ENCODE measurements at places on chromosomes 3 and 15.

- DNase-seq = no peak
These were observed 155.9 kb upstream of the CNTN4 start for GRCh38 chr3:1942781-1943180.

- no peak for DNase-seq
These were observed 71.6 kb downstream of the MEIS2 start for GRCh38 chr15:37028625-37029296.

DNA sequence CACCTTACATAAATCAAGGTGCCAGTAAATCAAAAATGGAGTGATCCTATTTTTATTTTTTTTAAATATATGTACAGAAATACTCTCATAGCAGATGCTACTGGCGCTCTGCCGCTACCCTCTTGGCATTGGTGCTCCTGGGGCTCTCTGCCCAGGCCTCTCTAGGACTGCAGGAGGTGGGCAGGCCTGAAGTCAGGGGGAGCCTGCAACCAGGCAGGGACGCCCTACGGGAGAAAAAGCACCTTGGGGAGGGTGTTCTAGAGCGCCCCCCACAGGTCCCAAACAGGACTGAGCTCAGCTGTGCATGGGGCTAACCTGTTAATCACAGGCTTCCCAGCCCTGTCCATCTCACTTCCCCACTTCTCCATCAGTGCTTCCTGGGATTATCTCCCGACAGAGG lies 192.5 kb downstream of the SHQ1 start:
- DNase-seq = no peak

DNA sequence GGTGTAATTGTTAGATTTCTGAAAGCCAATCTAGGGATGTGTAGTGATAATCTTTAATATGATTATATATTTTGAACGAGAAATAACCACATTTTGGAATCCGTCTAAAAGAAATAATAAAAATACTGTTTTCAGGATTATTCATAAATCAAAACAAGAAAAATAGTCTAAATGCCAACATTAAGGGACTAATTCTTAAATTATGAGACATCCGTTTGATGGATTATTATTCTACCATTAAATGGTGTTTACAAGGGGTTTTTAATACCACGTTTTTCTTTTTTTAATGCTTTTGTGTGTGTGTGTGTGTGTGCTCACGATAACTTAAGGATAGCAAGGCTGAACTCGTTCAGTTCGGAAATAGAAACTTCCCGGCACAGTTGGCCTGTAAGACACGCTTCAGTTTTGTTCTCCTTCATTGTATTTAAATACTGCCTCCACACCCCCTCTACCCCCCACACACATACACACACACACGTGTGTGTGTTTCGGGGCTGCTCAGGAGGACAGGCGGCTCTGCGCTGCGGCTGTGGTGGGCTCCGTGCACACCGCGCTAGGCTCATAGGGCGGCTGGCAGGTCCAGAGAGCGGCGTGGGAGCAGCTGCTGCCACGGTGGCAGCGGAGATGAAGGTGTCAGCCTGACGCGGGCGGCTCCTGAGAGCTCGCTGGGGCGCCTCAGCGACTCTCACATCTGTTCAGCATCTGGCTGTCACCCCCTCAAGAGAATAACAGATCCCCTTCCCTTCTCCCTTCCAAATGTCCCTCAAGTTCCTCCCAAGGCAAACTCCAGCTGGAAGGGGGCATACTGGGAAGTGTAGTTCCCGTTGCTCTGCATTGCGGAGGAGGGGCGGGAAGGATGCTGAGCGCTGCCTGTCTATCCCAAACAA lies 23.0 kb upstream of the ANP32A start:
- DNase-seq = peak; percentile 1

DNA sequence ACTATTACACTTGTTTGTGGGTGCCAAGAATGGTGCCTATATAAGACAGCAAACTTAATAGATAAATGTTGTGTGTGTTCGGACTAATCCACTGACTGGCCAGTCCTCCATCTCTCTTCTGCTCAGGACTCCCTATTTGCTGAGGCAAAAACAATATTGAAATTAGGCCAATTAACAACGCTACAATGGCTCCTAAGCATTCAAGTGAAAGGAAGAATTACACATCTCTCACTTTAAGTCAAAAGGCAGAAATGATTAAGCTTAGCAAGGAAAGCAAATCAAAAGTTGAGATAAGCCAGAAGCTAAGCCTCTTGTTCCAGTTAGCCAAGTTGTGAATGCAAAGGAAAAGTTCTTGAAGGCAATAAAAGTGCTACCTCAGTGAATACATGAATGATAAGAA lies 126.9 kb downstream of the CCNL1 start:
- no peak for DNase-seq

DNA sequence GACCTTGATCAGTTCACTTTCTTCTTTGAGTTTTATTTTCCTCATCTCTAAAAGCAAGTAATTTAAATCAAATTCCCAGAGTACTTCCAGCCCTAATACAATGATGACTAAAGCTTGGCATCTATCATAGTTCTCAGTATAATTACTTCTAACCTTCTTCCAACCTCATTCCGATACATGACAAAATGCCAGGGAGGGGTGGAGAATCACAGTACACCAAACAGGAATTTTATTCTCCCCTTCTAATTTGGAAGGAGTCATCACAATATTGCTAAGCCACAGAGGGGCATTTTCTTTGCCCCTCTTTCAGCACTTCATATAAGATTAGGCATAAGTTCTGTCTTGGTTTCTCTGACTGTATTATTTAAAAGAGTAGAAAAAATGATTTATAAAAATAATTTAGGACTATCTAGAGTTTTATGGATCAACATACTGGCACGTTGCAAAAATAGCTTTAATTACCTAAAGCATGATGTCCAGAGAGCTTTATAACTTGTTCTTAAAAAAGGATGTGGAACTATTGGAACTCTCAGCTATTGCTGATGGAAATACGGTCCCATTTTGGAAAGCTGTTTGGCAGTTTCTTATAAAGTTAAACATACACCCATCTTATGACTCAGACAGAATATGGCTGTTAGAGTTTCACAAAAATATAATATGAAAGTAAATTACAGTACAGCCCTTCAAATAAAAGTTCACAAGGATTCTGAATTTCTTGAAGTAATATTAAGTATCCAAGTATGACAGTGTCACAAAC lies 86.9 kb upstream of the UBE2E2 start:
- no peak for DNase-seq

DNA sequence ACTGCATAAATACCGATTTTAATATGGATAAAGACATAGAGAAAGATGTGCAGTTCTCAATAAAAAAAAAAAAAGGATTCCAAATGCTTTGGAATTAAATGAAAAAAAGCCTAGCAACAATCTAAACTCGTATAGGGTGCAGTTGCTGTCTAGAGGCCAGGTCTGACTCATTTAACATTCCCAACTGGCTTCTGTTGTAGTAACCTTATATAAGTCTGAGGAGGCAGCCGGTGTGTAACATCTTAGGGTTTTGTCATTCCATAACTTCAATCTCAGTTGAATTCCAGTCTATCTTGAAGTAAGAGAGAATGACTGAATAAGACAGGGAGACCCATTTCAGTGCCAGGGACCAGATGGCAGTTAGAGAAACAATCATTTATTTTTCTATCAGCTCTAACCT lies 6.5 kb downstream of the PDCD10 start:
- DNase-seq = peak; percentile 83

GRCh38 chr3:25820366-25820765 lies 30.5 kb downstream of the OXSM start:
- peak; percentile 97 for DNase-seq

GRCh38 chr3:3798631-3799113 lies 559 bp upstream of the LRRN1 start:
- no peak for DNase-seq

Measured in brain microvascular endothelial cell (primary cell).